ENCODE measurements at places on chromosomes 6 and 20.

- H3K27me3 ChIP-seq = peaks cover 15% of the 10 kb centered on the region
- H3K27ac ChIP-seq = no peak overlapping the region
- DNase-seq = peak; percentile 7
- no peak overlapping the region for H3K4me3 ChIP-seq
- H3K4me1 ChIP-seq = peaks cover 3% of the 10 kb centered on the region
- H3K36me3 ChIP-seq = no peaks in the 10 kb centered on the region
Measured at GRCh38 chr6:89886378-89887120, 7.7 kb upstream of the GJA10 start.

DNA sequence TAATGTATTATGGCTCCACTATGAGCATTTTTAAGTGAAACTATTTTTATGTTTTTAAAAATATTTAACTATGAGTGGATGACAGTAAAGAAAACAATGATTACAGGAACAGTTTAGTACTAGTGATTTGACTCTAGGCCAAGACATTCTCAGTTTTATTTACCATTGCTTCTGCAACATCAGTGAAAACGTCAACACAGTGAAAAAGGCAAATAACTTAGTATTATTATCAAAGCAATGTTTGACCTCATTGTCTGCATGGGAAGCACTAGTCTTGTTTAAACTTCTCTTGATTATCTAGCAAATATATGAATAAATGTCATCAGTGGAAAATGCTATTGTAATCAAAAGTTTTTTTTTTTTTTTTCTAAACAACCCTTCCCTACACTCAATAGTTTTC is 165.0 kb downstream of the HTR1B start:
- no peak overlapping the region for H3K4me3 ChIP-seq
- H3K36me3 ChIP-seq = no peaks in the 10 kb centered on the region
- no peaks in the 10 kb centered on the region for H3K4me1 ChIP-seq

DNA sequence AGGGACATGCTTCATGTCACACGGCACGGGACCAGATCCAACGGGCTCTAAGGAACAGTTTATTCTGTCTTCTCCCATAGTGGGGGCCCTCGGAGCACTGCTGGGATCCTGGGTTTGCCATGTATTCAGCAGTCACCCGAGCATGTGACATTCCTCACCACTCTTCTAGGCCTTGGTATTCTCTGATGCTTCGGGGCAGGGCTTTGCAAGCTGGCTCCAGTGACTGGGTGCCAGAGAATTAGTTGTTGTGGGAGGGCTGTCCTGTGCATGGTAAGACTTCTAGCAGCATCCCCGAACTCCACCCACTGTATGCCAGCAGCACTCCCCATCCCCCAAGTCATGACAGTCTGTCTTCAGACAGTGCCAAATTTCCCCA is 5.4 kb downstream of the CCN5 start:
- H3K36me3 ChIP-seq = no peaks in the 10 kb centered on the region
- DNase-seq = no peak
- H3K27ac ChIP-seq = no peak overlapping the region
- no peaks in the 10 kb centered on the region for H3K27me3 ChIP-seq
- H3K4me3 ChIP-seq = no peak overlapping the region
- no peaks in the 10 kb centered on the region for H3K4me1 ChIP-seq

- H3K27ac ChIP-seq = no peak overlapping the region
- no peaks in the 10 kb centered on the region for H3K36me3 ChIP-seq
- no peak for DNase-seq
- H3K4me3 ChIP-seq = no peak overlapping the region
Measured at GRCh38 chr20:54619682-54620081, 144.3 kb downstream of the DOK5 start.

GRCh38 chr6:3323696-3324261 is 65.0 kb downstream of the PSMG4 start:
- peaks cover 3% of the 10 kb centered on the region for H3K27me3 ChIP-seq
- H3K27ac ChIP-seq = no peak overlapping the region
- no peaks in the 10 kb centered on the region for H3K36me3 ChIP-seq
- H3K4me3 ChIP-seq = no peak overlapping the region
- no peak for DNase-seq
- H3K4me1 ChIP-seq = no peaks in the 10 kb centered on the region
